Thoracic aorta (tissue), 2 donors: ENCODE measurements at places on chromosomes 11 and 22. TPM values are rescaled to one million over a fixed set of nuclear protein-coding genes. Genes with fewer than 3 reads are reported as not detected.

DNA sequence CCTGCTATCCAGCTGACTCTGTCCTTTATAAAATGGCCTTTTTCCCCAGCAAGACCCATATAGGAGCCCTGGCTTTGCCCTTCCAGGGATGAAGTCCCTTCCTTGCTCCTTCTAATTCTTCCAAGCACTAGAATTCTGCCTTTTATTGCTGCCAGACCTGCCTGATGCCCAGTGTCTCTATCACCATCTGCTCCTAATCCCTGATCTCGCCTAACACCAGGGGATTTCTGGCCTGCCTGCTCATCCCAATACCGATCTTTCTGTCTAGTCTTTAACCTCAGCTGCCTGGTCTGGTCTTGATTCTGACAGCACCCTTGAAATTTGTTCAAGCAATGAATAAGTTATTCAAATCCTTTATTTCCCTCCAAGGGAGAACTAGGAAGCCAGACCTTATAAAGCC is 150.2 kb downstream of the SPON1 start:
- DNase-seq, result no peak

The FDXACB1 gene
- total RNA-seq, result 0.71 TPM

DNA sequence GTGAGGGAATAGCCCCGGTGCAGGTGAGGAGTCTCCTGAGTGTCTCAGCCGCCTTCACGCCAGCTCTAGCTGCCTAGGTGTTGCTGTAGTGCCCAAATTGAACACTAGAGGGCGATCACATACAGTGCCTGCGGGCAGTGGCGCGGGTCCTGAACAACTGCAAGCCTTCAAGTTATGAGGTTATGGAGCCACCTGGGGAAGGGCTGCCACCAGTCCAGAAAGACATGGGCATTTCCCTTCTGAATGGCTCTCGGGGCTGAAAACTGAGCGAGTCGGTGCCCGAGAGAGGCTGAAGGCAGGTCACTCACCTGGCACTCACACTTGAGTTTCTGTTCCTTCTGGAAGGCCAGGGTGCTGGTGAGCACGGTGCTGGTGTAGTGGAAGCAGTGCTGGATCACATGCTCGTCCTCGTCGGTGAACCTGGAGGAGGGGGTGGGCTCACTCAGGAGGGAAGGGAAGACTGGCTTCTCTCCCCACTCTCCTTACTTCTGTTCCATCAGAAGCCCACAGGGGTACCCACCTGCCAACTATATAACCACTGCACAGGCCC is 88.4 kb downstream of the PDE2A start:
- no peak for DNase-seq

The CAVIN3 gene
- total RNA-seq, result 303 TPM

The PGA3 gene
- 4.3 TPM for total RNA-seq

- no peak for DNase-seq
Observed at GRCh38 chr11:1122664-1123002, 35.1 kb upstream of the MUC5AC start.

- no peak for DNase-seq
Observed at GRCh38 chr22:36469094-36469710, 12.2 kb downstream of the TXN2 start.

GRCh38 chr22:30167734-30168133 is 78.8 kb downstream of the LIF start:
- DNase-seq, result no peak
